GM03348 (cell line): ENCODE measurements at places on chromosomes 7 and 10.

DNA sequence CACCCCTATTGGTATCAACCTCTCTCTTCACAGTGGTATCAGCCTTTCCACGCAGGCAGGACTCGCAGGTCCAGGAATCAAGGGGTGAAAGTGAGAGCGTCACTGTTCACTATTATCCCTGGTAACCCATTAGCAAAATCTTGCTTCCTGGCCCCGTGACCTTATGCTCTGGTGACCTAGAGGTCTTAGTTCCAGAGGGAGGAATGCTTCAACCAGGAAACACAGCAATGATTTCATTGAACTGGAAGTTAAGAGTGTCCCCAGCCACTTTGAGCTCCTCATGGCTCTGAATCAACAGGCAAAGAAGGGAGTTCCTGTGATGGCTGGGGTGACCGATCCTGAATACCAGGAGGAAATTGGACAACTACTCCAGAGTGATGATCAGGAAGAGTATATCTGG, 90.6 kb downstream of the CUL2 start:
- no peak for DNase-seq

DNA sequence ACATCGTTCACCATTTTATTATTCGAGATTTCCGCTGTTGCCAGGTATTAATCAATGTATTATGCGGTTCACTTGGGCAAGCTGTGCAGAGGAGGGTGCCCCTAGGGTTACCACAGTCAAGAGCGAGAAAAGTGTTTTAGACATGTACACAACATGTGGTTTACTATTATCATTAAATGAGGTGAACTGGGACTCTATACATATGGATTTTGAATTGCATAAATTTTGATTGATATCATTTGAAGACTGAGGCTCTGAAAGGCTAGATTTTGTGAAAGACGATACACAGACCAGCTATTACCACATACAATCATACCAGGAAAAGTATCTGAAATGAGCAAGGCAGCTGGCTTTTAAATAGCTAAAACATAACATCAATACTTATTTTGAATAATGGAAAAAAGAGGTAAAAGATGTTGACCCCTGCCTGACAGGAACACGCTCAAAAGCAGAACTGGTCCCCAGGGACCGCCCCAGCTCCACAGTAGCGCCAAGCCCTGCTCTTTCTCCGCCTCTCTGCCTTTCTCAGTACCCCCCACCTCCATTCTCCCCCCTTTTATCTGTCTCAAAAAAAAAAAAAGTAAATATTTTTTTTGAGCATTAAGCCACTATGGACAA, 413.4 kb upstream of the MKI67 start:
- no peak for DNase-seq

DNA sequence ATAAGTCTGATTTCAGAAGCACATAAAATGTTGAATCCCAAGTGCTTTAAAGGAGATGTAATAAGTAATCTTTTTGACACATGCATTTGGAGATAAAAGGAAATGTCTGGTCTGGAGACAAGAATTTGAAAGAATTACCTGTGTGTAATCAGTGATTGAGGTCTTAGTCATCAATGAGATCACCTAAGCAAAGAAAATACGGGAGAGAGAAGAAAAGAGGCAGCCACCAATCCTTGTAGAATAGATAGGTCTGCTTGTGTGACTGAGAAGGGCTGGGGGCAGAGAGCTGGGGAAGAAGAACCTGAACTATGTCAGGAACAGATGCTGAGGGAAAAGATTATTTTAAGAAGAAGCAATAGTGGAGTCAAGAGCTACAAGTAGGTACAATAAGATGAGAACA, 49.3 kb upstream of the ITPRID1 start:
- DNase-seq, result no peak

DNA sequence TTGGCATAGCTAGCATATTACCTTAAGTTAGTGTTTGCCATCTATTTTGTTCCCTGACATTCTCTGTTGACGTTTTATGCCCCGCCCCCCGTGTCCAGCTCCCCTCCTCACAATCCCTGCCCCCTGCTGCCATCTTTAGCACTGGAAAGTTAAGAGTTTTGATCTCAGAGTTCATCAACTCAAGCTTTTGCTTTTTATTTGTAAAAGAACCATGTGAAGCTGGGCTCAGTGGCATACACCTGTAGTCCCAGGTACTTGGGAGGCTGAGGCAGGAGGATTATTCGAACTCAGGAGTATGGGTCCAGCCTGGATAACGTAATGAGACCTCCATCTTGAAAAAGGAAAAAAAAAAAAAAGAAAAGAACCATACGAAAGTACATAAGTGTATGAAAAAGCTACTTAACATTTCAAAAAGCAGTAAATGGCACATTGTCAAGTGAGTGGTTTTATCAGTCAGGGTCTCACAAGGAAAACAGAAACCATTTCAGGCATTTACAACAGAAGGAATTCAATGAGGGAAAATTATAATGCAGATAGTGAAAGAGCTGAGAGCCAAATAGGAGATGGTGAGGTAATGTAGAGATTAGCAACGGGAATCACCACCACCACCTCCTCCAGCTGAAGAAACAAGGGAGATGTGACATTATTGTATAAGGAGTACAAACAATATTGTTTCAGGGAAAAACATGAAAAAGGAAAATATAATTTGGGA, 64.9 kb downstream of the MCU start:
- no peak for DNase-seq

DNA sequence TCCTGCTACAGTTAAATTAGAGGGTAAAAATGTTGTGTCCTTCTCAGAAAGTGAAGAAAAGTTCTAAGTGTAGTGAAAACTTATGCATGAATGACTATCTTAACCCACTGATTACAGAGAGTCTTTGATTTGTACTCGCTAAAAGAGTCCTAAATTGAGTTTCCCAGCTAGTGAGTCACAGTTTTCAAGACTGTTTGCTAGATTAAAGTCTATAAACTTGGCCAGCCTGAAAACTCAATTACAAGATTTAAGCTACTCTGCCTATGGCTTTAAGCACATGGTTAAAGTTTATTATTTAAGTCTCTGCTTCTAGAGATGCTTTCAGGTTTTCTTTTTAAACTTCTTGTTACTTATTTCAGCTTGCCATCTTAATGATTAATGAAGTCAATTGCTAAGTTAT, 44.4 kb downstream of the MRPS24 start:
- no peak for DNase-seq
